ENCODE measurements at places on chromosomes 7 and 10.

- DNase-seq = no peak
These were observed 228.7 kb downstream of the FRMD4A start for GRCh38 chr10:14102056-14102455.

GRCh38 chr7:105532709-105533460 is 884 bp downstream of the RINT1 start:
- peak; percentile 13 for DNase-seq

GRCh38 chr10:122617476-122618270 is 57.1 kb downstream of the DMBT1 start:
- DNase-seq = no peak

DNA sequence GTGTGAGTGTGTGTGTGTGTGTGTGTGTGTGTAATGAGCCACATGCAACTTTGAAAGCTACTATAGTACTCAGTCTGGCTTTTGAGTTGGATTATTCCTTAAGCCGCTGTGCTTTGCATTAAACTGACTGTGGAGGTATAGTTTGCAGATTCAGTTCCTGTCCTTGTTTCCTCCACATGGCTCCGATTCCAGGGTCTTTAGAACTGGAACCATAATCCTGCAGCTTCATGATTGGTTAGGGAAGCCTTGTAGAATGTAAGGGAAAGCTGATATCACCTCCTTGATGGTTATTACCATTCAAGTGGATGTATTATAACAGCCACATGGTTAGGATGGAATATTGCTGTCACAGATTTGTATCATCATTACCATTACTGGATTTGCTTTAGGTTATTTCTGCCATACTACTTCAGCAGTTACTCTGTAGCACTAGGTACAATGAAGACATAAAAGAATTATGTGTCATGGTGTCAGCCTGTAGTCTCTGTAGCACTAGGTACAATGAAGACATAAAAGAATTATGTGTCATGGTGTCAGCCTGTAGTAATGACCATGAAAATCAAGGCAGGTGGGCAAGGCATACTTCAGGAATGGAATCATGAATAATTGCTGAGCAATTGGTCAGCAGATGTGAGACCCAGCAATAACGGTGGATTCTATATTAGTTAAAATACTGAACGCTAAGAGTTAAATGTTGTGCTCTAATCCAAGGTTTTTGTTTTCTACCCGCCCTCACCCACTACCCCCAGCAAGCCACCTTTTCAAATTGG is 275.1 kb upstream of the FZD1 start:
- DNase-seq = peak; percentile 64

- DNase-seq = no peak
These were observed 58.1 kb upstream of the TES start for GRCh38 chr7:116152276-116152675.

- DNase-seq = no peak
These were observed 380.3 kb upstream of the LRGUK start for GRCh38 chr7:133746847-133747246.

DNA sequence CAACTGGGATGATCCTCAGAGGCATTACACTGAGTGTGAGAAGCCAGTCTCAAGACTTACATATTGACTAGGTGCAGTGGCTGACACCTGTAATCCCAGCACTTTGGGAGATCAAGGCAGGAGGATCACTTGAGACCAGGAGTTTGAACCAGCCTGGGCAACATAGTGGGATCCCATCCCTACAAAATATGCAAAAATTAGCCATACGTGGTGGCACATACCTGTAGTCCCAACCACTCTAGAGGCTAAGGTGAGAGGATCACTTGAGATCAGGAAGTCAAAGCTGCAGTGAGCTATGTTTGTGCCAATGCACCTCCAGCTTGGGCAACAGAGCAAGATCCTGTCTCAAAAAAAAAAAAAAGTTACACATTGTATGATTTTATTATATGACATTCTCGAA is 23.5 kb upstream of the TNPO3 start:
- no peak for DNase-seq

- no peak for DNase-seq
These were observed 15.8 kb downstream of the CYCS start for GRCh38 chr7:25109276-25109675.

- DNase-seq = peak; percentile 46
These were observed 375 bp upstream of the CHN2 start for GRCh38 chr7:29194206-29194593.

- DNase-seq = peak; percentile 29
These were observed 72.4 kb upstream of the LOXL4 start for GRCh38 chr10:98340261-98340939.

Measured in tongue (tissue), 3 donors.